Stimulated activated CD4-positive, alpha-beta T cell treated with anti-CD3 and anti-CD28 coated beads, Interleukin-12 subunit alpha, Interleukin-12 subunit beta, amount 100 ng/mL, for 4 hours (primary cell): ENCODE measurements at places on chromosomes 7 and 10.

GRCh38 chr7:3165681-3166580 lies 122.3 kb upstream of the CARD11 start:
- no peak for DNase-seq

DNA sequence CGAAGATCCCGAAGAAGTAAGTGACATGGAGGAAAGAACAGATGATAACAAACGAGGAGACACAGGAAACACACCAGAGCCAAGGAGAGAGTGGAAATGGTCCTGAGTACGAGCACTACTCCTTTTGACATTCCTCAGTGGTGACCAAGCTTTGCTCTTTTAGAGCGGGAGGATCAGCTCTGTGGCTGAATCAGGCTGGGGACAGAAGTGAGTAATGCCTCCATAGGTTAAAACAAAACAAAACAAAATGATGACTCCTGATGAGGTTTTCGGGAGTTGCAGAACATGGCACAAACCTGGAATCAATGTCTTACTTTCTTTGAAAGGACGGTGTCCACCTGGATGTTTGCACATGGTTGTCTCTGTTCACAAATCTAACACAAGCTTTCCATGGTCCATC lies 30.3 kb upstream of the TCF7L2 start:
- no peak for DNase-seq

- no peak for DNase-seq
These were observed 19.3 kb upstream of the MYO3A start for GRCh38 chr10:25914776-25915175.

DNA sequence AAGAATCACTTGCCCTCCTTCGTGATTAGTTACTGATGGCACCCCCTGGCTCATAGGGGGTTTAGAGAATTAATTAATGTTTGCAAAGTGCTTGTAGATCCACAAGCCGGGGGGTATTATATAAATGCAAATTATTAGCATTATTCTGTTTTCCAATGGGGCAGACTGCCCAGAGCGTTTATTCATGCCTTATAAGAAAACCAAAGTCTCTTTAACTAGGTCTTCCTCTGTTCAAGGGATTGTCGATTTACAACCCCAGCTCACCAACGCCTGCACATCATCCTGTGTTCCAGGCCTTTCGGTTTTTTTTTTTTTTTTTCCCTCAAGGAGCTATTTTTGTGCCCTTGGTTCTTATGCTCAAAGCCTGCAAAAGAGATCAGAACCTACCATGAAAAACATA lies 630.7 kb downstream of the PARD3 start:
- no peak for DNase-seq

- no peak for DNase-seq
These were observed 224.6 kb upstream of the NRP1 start for GRCh38 chr10:33559105-33559504.

DNA sequence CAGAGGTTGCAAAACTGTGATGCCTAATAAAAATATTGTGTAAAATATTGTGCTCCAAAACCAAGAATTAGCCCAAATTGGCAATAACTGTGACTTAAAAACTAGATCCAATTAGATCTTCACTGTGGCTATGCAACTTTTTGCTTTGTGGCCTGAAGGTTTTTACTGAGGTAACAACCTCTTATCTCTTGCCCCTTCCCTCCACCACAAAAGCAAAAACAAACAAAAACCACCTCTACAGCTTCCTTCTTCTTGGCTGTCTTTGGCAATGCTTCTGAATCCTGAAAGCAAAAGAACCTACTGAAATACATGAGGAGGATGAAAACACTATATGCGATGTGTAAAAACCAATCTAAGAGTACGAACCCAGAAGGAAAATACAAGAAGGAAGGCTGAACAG lies 226.7 kb upstream of the MBL2 start:
- DNase-seq, result no peak

GRCh38 chr10:25017154-25017590 lies 760 bp downstream of the THNSL1 start:
- peak; percentile 15 for DNase-seq

DNA sequence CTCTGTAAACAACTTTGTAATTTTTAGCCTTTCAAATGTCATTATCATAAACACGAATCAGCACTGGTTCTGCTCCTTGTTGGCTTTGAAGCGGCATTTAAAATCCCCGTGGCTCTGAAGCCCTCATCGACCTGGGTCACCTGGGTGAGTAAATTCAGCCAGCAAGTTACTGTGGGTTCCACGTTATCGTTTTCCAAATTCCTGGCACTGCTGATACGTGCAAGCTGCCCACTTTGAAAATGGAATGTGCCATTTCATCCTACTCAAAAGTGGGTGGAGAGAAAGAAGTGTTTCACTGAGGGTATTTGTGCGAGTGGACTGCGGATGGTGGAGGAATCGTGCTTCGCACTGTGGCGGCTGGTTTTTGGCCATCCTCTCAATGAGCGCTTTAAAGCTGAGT lies 281.7 kb downstream of the KLF6 start:
- no peak for DNase-seq

DNA sequence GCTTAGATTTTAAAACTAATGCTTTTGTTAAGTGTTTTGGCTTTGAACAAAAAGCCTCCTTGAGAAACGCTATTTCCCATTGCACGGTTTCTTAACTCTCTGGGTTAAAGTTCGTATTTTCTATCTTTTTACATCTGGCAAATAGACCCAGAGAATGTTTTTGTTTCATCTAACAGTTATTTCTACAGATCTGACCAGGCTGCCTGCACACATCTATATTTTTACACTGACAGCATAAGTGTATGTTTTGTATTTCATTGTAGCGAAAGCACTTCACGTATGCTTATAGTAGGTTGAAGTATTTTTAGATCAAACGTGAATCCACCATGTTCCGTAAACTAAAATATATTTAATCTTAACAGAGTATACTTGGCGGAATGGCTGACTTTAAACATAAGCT lies 477.3 kb downstream of the SDK1 start:
- no peak for DNase-seq

GRCh38 chr7:25260862-25261494 lies 32.7 kb upstream of the NPVF start:
- DNase-seq, result no peak

DNA sequence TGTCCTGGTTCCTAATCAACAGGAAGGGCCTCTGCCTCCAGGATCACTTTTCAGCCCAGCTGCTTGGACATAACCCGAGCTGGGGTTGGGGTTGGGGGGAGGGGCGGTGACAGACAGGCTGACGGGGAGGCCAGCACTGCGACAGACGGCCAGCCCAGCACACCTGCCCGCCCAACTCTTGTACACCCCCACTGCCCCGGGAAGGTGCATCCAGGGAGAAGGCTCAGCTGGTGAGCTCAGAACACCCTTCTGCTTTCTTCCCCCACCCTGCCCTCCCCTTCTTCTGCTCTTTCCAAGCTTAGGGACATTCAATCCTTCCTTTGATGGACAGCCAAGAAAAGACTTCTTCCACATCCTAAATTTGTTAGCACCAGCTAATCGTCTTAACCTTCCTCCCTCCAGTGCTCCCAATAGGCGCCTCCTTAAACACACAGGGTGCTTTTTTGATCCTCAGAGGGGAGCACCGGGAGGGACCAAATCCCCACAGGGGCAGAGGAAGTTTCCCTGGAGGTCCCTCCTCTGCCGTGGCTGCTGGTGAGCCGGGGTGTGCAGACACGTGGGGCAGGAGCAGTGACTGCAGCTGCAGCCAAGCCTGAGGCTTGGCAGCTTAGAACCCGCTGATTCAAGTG lies 44.7 kb downstream of the COL13A1 start:
- DNase-seq, result no peak

- DNase-seq, result no peak
These were observed 668.2 kb downstream of the KCNMA1 start for GRCh38 chr10:76969366-76969948.

GRCh38 chr7:15400440-15400839 lies 161.4 kb downstream of the AGMO start:
- no peak for DNase-seq

- DNase-seq, result no peak
These were observed 39.6 kb upstream of the IKZF1 start for GRCh38 chr7:50264908-50265307.

GRCh38 chr10:35184527-35185171 lies 58.0 kb downstream of the CREM start:
- DNase-seq, result no peak

DNA sequence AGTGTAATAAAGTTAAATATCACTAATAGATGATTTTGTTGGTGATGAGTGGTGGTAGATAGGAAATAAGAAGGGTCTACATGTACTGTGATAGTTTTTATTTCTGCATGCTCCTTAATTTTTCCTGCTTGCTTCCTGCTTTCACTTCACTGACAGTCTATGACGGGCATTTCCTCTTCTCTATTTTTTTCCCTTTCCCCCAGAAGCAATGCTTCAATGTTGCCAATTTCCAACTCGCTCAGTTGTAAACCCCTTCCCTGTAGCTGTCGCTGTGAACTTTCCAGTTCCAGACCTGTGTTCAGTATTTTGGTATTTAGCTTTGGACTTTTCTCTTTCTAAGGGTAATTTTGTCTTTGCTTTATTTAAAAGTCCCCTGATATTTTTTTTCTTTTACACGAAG lies 123.5 kb upstream of the AGR3 start:
- no peak for DNase-seq

DNA sequence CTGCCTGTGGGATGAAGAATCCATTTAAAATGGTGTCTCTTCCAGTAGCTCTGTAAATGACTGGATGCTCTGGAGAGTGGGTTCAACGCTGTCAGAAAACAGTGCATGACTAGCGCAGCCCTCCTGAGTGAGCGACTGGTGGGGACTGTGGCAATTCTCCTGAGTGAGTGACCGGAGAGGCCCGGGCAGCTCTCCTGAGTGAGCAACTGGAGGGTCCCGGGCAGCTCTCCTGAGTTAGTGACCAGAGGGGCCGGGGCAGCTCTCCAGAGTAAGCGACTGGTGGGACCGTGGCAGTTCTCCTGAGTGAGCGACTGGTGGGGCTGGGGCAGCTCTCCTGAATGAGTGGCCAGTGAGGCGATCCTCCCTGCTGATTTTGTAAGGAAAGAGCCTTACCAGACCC lies 85.5 kb downstream of the WDR37 start:
- no peak for DNase-seq

DNA sequence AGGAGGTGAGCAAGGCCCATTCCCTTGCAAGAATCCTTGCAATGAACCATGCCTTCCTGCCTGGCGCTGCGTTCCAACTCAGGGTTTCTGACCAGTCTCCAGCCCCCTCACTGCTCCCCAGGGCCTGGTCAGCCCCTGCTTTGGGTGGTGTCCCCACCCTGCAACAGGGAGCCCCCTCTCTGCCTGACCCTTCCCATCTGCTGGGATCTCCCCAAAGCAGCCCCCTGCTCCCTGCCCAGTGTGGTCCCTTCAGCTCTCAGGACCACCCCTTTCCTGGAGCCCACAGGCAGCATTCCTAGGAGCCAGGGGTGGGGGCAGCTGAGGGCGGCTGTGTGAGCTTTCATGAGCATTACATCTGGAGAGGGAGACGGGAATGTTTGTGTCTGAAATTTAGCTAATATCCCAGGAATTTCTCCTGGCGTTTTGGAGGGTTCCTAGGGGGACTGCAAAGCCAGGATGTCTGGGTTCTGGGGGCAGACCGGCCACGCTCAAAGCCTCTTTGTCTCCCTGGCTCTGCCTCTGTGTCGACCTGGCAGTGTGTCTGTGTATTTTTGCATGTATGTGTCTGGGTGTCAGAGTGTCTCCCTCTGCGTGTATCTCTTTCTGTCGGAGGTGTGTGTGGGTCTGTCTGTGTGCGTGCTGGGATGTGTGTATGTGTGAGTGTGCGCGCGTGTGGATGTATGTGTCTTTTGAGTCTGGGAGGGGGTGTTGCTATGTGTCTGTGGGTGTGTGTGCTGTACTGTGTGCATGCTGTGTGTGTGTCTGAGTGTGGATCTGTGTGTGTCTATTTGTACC lies 300.5 kb upstream of the ZMIZ1 start:
- DNase-seq, result no peak

- DNase-seq, result no peak
These were observed 3.5 kb downstream of the STK17A start for GRCh38 chr7:43586251-43586900.

- no peak for DNase-seq
These were observed 83.1 kb downstream of the CPVL start for GRCh38 chr7:29063236-29063635.

DNA sequence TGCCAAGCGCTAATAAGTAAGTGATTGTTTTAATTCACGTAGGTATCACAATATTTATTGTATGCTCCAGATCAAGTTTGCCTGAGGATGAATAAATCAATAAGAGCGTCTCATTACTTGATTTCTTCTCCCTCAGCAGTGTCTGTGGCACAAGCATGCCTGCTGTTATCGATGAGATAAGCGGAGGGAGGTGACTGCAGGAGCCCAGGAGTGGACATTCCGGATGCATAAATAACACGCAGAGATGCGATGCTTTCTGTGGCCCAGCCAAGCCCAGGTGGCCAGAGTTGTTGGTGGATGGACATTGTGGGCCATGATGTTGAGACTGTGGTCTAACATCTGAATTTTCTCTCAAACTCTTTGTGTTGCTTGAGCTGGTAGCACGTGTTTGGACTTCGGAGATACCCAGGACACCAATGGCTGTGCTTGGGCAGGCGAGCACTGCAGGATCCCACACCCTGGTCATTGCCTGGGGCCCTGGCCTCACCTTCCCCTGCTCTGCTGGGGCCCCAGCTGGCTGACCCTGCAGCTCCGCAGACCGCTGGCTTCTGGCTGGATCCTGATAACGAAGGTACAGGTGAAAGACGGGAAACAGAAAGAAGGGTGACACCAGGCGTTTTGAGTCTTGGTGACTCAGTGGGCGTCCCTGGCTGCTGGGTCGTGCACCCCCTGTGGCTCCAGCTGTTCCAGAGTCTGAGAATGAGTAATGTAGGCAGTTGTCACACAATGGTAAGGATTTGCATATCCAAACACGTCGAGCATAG lies 31.2 kb upstream of the MNX1 start:
- DNase-seq, result no peak

GRCh38 chr7:153151766-153152165 lies 392.2 kb downstream of the ACTR3B start:
- no peak for DNase-seq

DNA sequence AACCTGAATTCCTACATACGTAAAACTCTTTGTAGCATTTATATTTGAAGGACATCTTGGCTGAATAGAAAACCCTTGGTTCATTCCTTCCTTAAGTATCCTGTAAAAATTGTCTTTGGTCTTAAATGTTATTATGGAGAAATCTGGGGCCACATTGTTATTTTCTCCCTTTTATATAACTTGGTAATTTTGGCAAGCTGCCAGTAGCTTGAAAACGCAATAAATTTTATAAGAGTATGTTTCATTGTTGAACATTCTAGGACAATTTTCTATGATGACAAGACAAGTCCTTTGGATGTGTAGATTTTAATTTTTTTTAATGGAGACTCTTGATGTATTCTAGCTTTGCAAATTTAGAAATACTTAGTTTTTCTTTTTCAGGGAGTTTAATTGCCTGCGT lies 191.9 kb downstream of the ABCA13 start:
- DNase-seq, result no peak
